ENCODE measurements at places on chromosomes 13 and 19. TPM values are rescaled to one million over a fixed set of nuclear protein-coding genes. Genes with fewer than 3 reads are reported as not detected.
A peak's percentile ranks its signal among the peaks of the same experiment; 100 is the strongest.

DNA sequence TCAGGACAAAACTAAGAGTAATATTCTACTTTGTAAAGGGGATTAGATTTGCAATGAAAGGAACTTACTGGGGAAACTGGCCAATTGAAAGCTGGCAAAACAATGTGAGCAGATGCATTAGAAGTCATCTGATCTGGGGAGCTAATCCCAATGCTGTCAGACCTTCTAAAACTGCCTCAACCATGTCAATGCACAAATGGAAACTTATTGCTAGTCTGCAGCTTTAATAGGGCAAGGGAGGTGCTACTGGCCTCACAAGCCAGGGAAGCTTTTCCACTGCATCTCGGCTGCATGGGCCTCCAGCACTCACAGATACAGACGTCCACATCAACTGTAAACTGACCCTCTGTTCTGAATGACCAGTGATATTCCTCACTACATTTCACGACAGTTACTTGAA lies 154.2 kb downstream of the LHFPL6 start:
- no peak overlapping the region for H3K27ac ChIP-seq
- H3K4me1 ChIP-seq: no peaks in the 10 kb centered on the region
- no peaks in the 10 kb centered on the region for H3K36me3 ChIP-seq
- DNase-seq: no peak

GRCh38 chr13:43574605-43575004 lies 212.2 kb downstream of the ENOX1 start:
- H3K27me3 ChIP-seq: no peaks in the 10 kb centered on the region
- H3K36me3 ChIP-seq: no peaks in the 10 kb centered on the region
- no peak for DNase-seq
- H3K4me3 ChIP-seq: no peak overlapping the region

DNA sequence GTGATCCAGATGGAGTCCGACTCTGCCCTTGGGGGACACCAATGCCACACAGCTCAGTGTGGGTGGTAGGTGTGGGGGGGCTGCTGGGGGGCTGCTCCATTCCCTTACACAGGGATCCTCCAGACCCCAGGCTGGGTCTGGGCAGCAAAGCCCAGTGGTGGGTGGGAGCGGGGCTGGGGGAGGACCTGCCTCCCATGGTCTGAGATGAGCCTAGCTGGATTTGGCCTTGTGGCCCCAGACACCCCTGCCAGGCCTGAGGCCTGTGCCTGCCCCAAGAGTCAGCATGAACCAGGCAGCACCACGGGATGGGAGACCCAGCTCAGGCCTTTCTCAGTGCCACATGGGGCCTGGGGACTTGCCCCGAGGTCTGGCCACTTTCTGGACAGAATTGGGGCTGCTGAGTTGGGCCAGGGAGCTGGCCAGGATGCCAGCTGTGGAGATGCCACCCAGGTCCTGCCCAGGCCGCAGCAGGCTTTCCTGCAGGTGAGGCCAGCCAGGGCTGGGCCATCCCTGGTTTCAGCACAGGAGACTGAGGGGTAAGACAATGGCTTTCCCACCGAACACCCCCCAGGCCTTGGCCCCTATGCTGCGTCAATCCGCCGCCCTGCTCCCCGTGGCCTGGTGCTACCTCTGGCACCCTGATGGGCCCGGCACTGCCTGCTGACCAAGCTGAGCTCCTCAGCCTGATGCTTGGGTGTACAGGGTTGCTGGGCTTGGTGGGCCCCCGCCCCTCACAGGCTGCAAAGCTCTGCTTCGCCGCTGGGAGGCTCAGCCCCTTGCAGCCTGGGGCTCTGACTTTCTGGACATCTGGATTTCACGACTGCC lies 24.2 kb downstream of the CEBPG start:
- no peak for DNase-seq
- no peak overlapping the region for H3K4me3 ChIP-seq
- H3K27ac ChIP-seq: no peak overlapping the region
- H3K27me3 ChIP-seq: no peaks in the 10 kb centered on the region
- H3K4me1 ChIP-seq: peaks cover 7% of the 10 kb centered on the region

DNA sequence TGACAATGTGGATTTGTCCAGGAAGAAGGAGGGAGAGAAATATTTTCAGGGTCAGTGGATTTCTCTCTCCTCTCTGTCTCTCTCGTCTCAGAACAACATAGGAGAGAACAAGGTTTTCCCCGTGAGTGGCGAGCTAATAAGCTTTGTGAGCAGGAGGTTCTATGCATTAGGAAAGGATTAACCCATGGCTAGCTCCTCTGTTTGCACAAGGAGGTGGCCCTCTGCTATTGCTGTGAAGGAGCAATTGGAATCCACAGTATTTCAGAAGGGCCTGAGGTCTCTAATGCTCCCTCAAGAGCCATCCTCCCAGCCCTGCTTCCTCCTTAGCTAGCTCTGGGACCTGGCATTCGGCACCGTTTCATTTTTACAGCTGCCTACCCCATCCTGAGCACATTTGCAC lies 288.9 kb upstream of the MAB21L1 start:
- H3K36me3 ChIP-seq: no peaks in the 10 kb centered on the region
- H3K4me3 ChIP-seq: no peak overlapping the region
- H3K27me3 ChIP-seq: peaks cover 26% of the 10 kb centered on the region

- no peaks in the 10 kb centered on the region for H3K4me1 ChIP-seq
- H3K36me3 ChIP-seq: peaks cover 8% of the 10 kb centered on the region
- H3K4me3 ChIP-seq: no peak overlapping the region
- DNase-seq: no peak
These were observed 73.9 kb upstream of the GPR183 start for GRCh38 chr13:99380921-99381645.

DNA sequence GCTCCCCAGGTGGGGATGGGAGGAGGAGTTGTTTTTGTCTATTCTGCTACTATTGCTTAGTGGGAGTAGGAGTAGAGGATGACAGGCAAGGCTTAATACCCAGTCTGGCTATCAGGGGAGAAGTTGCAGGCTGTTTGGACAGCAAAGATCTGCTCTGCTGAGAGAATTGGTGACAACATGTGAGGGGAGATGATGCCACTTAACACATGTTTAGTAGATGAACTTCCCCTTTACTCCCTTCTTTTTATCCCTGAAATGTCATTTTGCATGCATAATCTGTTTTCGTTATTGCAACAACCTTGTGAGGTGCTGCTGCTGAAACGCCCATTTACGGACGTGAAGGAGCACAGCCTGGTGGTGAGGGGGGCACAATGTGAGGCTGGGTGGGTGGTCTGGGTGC lies 3.0 kb upstream of the CYP4F12 start:
- peaks cover 1% of the 10 kb centered on the region for H3K36me3 ChIP-seq
- no peaks in the 10 kb centered on the region for H3K4me1 ChIP-seq
- H3K27me3 ChIP-seq: no peaks in the 10 kb centered on the region

DNA sequence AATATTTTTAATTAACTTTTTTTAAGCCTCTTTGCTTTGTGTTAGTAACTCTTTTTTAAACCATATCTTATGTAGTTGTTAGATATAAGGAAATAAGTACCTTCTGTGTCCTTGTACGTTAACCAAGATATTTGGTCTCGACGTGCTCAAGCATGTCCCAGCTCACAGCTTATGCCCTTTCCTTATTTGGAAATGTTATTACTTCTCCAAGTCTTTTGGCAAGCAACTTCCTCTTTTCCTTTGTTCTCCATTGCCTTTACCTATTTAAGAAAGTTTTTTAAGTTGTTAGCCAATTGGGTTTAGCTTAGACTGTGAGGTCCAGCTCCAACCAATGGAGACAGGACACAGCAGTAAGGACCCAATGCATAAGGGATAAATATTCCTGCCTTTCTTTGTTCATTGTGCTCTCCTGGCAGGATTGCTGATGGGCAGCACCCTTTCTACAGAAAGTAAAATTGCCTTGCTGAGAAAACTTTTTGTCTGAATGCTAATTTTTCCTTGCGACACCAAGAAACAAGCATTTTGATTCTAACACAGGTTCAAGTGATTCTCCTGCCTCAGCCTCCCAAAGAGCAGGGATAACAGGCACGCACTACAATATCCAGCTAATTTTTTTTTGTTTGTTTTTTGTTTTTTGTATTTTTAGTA lies 5.2 kb downstream of the DKKL1 start:
- H3K4me1 ChIP-seq: no peaks in the 10 kb centered on the region
- H3K27ac ChIP-seq: no peak overlapping the region
- peaks cover 6% of the 10 kb centered on the region for H3K36me3 ChIP-seq
- H3K4me3 ChIP-seq: no peak overlapping the region

DNA sequence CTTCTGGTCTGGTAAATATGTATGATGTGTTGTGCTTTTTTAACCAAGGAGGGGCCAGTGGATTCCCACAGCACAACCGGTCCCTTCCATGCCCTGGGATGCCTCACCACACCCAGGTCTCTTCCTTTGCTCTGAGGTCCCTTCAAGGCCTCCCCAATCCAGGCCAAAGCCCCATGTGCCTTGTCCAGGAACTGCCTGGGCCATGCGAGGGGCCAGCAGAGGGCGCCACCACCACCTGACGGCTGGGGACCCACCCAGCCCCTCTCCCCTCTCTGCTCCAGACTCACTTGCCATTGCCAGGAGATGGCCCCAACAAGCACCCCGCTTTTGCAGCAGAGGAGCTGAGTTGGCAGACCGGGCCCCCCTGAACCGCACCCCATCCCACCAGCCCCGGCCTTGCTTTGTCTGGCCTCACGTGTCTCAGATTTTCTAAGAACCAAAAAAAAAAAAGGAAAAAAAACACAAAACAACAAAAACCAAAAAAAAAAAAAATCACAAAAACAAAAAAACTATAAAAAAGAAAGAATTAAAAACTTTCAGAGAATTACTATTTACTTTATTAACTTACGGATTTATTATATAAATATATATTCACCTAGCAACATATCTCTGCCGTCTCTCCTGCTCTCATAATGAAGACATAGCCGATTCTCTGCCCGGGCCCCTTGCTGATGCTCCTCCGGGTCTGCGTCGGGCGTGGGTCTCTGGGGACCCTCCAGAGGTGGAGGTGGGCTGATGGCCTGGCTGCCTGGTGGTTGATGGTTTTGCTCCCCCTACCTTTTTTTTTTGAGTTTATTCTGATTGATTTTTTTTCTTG lies 14.4 kb downstream of the CAPN12 start:
- peak overlapping the region; percentile 88 for H3K27ac ChIP-seq
- DNase-seq: peak; percentile 70
- peaks cover 28% of the 10 kb centered on the region for H3K36me3 ChIP-seq
- H3K27me3 ChIP-seq: no peaks in the 10 kb centered on the region
- H3K4me3 ChIP-seq: no peak overlapping the region
- H3K4me1 ChIP-seq: peaks cover 2% of the 10 kb centered on the region

DNA sequence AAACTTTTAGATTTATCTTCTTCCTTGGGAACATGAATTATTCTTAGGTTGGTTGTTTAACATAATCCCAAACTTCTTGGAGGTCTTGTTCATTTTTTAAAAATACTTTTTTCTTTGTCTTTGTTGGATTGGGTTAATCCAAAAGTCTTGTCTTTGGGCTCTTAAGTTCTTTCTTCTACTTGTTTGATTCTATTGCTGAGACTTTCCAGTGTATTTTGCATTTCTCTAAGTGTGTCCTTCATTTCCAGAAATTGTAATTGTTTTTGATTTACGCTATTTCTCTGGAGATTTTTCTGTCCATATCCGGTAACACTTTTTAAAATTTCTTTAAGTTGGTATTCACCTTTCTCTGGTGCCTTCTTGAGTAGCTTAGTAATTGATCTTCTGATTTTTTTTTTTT lies 9.8 kb upstream of the KLK15 start:
- peaks cover 62% of the 10 kb centered on the region for H3K27me3 ChIP-seq
- DNase-seq: no peak
- H3K4me1 ChIP-seq: peaks cover under 1% of the 10 kb centered on the region
- H3K36me3 ChIP-seq: no peaks in the 10 kb centered on the region
- H3K27ac ChIP-seq: no peak overlapping the region

- DNase-seq: no peak
- H3K27me3 ChIP-seq: no peaks in the 10 kb centered on the region
- no peaks in the 10 kb centered on the region for H3K4me1 ChIP-seq
- no peak overlapping the region for H3K27ac ChIP-seq
- H3K4me3 ChIP-seq: no peak overlapping the region
These were observed 694.4 kb upstream of the PCDH20 start for GRCh38 chr13:62110079-62110478.

GRCh38 chr19:19202707-19203011 lies 555 bp downstream of the NR2C2AP start:
- peak overlapping the region; percentile 83 for H3K4me3 ChIP-seq
- H3K27me3 ChIP-seq: peaks cover 29% of the 10 kb centered on the region
- no peak overlapping the region for H3K27ac ChIP-seq
- peaks cover 6% of the 10 kb centered on the region for H3K4me1 ChIP-seq

GRCh38 chr19:32330213-32330857 lies 15.1 kb upstream of the ZNF507 start:
- no peak overlapping the region for H3K27ac ChIP-seq
- no peak overlapping the region for H3K4me3 ChIP-seq
- H3K36me3 ChIP-seq: no peaks in the 10 kb centered on the region
- no peak for DNase-seq
- no peaks in the 10 kb centered on the region for H3K4me1 ChIP-seq
- H3K27me3 ChIP-seq: peaks cover 21% of the 10 kb centered on the region

GRCh38 chr19:39263912-39264305 lies 4.3 kb upstream of the IFNL2 start:
- no peaks in the 10 kb centered on the region for H3K36me3 ChIP-seq
- H3K27me3 ChIP-seq: peaks cover 66% of the 10 kb centered on the region
- no peak for DNase-seq
- peaks cover 5% of the 10 kb centered on the region for H3K4me1 ChIP-seq
- no peak overlapping the region for H3K27ac ChIP-seq

The IGSF23 gene
- 1.7 TPM for total RNA-seq

The RNF17 gene
- total RNA-seq: not detected

The SRRM5 gene
- 0.79 TPM for total RNA-seq
